ENCODE measurements at places on chromosomes 1 and 21.

DNA sequence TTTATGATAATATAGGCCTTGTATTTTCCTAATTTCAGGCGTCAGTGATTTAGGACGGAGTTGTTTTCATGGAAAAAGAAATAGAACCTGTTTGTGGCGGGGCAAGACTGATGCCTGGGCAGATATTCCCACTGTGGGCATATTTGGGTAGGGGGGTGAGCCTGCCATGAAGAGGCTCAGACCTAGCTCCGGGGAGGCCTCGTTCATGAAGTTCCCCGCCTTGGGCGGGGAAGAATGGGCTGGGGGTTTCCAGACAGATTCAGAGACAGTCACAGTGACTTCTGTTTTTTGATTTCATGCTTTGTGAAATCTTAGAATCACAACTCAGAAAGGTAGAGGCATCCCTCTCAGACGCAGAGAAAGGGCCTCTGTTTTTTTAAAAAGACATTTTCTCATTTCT, 36.1 kb downstream of the RUNX3 start:
- DNase-seq: no peak

- no peak for DNase-seq
These were observed 8.3 kb downstream of the TNNT2 start for GRCh38 chr1:201369209-201369608.

GRCh38 chr1:76591461-76591860, 275.8 kb upstream of the ST6GALNAC5 start:
- DNase-seq: no peak

GRCh38 chr1:209926045-209926444, 12.0 kb upstream of the SYT14 start:
- DNase-seq: no peak

GRCh38 chr1:214638459-214638807, 35.4 kb downstream of the CENPF start:
- DNase-seq: no peak

- no peak for DNase-seq
These were observed 6.2 kb downstream of the FNDC5 start for GRCh38 chr1:32864375-32865019.

GRCh38 chr1:242522996-242523718, 1.3 kb downstream of the PLD5 start:
- DNase-seq: no peak

All from T1000 (cell line).